ENCODE measurements at places on chromosomes 1 and 21.

DNA sequence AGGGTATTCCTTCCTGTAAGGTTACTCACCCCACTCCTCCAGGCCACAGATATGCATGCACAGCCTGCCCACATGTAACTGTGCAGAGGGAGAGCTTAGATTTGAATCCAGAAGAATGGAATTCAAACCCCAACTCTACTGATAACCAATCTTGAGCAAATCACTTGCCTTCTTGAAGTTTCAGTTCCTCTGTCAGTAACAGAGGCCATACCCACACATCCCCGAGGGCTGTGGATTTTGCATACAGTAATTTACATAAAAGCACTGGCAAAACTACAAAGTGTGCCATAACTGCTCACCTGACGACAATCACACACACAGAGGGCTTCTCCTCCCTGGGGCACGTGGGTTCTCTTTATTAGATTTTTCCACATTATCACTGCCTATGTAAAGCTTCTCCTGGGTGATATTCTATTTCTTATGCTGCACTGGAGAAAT lies 18.6 kb downstream of the CD247 start:
- no peak for DNase-seq

- DNase-seq = no peak
These were observed 7.0 kb downstream of the EPB41 start for GRCh38 chr1:28921286-28921869.

DNA sequence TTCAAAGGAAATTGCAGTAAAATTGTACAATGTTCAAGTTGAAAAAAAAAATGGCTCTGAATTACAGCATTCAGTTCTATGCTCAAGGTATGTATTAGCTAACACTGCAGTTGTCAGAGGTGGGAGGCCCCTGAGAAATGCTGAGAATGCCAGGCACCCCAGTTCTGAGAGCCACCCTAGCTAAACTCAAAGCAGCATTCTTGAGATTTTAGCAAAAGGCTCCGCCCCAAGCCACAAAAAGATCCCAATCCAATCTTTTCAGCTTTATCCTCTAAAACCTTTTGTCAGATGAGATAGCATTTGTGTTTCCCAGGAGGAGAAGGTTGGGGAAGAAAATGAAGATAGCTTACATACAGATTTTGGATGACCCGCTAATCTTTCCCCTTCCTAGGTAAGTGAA lies 68.8 kb downstream of the SMYD2 start:
- DNase-seq = no peak

- DNase-seq = peak; percentile 4
These were observed 10.6 kb upstream of the GADD45A start for GRCh38 chr1:67674260-67675011.

GRCh38 chr1:6475381-6476133 lies 9.6 kb upstream of the TNFRSF25 start:
- peak; percentile 75 for DNase-seq

DNA sequence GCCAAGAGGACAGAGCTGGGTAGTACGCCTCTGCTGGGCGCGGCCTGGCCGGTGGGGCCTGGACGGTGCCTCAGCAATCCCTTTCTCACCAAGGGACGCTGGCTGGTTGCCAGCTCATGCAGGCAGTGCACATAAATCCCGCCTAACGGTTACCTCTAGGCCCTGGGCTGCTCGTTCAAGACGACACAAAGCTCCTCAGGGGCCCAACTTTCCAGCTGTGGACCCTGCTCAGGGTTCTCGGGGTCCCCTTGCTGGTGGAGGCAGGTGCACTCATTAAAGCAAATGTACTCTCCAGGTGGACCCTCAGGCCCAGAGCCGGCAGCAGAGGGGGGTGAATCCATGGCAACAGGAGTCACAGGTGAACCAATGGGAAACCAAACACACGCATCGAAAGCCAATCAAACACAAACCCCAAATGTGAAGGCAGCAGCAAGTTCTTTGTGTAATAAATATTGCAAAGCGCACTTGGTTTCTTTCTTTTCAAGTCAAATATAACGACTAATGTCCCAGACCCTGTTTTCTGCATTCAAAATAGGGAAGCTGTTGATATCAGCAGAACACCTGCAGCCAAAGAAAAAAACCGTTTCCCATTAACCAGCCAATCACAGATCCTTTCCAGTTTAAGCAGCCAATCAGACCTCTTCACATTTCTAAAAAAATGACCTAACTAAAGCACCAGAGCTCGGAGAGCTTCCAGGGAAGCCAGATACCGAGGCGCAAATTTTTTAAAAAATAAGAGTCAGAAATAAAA lies 26.1 kb upstream of the CLSTN1 start:
- no peak for DNase-seq

DNA sequence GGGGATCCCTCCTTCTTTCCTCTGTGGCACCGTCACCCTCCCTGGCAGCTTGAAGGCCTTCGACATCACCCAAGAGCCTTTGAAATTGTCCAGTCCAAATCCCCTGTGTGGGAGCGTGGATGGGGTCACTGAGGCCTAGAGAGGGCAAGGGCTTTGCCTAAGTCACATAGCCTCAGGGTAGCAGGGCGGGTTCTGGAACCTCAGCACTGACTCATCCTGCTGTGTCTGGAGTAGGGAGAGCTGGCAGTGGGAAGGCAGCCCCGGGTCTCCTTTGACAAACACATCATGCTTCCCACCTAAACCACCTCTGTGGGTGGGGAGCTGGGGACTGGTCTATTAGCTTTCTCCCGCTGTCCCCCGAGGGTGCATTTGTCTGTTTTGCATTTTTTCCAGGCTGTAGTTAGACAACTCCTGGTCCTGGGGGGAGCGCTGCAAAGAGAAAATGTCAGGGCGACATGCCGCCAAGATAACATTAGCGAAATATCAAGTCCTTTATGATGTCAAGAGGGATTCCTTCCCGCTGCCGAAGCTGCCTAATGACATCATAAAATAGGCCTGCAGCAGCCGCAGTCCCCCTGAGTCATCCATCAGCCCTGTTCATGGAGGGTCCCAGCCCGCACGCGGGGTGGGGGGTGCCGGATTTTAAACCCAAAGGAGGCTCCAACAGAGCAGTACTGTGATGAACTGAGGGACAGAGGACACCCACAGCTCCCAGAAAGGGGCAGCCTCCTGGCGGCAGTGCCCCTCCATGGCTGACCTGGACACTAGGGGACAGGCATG lies 77.0 kb upstream of the POU3F1 start:
- DNase-seq = no peak

- no peak for DNase-seq
These were observed 33.4 kb downstream of the TLR5 start for GRCh38 chr1:223109581-223110026.

GRCh38 chr1:158458263-158458662 lies 3.4 kb upstream of the OR10K1 start:
- no peak for DNase-seq

DNA sequence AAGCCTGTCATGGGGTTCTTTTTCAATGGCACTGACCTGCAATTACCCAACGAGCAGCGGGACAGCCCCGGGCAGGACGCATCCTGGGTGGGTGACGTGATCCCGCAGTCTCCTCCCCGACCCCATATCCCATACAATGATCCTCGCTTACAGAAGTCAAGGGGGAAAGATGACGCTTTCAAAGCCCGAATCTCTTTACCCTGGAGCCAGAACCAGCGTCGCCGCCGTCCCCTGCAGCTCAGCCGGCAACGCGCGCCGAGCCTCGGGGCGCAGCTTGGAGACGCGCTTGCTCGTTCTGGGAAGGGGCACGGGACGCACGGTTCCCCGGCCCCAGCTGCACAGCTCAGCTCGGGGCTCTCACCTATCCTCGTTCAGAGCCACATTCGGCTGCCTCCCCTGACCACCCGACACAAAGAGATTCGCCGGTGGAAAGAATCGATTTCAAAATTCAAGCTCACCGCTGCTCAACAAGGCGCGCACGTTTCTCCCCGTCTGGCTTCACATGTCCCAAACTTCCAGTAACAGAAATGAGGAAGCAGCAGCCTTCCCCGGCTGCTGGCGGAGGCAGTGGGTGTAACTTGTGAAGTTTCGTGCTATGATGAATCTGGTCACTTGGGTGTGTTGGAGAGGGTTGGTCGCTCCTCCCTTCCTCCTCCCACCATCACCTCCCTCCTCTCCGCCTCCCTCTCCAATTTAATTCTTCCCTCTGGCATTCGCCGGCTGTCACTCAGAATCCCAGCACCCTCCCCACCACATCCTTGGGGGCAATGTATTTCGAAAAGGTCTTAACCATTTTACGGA lies at the start of gene TIAM1:
Gene TIAM1 (minus strand): TSS at position 582 of the 801 bp plus-strand sequence. CDS start 77,289 bp downstream, outside the sequence.
- DNase-seq = no peak

- no peak for DNase-seq
These were observed 7.3 kb downstream of the CD244 start for GRCh38 chr1:160855181-160855981.

All from activated T-helper 1 cell treated with Interleukin-2 at 50 U/mL for 16 hours (primary cell).